ENCODE measurements at places on chromosomes 4 and X.

- no peak for DNase-seq
These were observed 67.9 kb upstream of the SHISA3 start for GRCh38 chr4:42329421-42329820.

DNA sequence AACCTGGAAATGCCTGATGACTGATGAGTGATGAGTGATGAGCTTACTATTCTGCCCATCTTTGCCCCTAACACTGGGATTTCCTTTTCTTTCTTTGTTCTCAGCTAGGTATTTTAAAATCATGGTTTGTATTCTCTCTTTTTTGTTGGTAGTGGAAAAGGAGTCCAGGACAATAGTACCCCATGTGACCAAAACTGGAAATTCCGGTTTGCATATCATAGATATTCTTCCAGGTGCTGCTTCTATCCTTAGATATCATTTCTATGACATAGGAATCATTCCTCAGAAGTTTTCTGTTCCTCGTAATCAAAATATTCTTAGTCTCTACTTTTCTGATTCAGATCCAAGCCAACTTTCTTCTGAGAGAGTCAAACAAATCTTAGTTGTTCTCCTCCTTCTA is 320.5 kb upstream of the TET2 start:
- DNase-seq, result no peak

DNA sequence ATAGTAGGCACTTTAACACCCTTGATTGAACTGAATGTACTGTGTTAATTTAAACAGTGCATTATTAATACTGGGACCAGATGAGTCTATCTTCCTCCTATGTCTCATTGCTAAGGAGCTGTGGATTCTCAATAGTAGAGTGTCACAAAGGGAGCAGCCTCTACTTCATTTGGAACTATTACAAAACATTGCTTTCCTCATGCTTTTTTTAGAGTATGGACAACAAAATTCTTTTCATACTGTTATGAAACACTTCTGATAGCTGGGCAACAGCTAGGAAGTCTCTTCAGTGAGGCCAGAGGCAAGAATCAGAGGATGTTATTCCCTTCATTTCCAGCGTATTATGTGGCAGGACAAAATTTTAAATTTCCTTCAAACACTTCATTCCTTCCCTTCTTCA is 160.8 kb downstream of the FBXO8 start:
- DNase-seq, result no peak

GRCh38 chrX:49978176-49978575 is 55.8 kb downstream of the CLCN5 start:
- no peak for DNase-seq

GRCh38 chr4:69823481-69824186 is 36.3 kb downstream of the SULT1E1 start:
- no peak for DNase-seq

GRCh38 chrX:47228550-47229270 is 4.1 kb upstream of the USP11 start:
- no peak for DNase-seq

GRCh38 chr4:69147334-69147733 is 51.1 kb downstream of the UGT2B7 start:
- DNase-seq, result no peak

GRCh38 chr4:188295899-188296298 is 156.7 kb downstream of the TRIML1 start:
- no peak for DNase-seq

- DNase-seq, result peak; percentile 51
These were observed 93.9 kb downstream of the NXF2B start for GRCh38 chrX:102345916-102346315.

GRCh38 chr4:2061186-2062131 is 2.3 kb downstream of the NAT8L start:
- DNase-seq, result no peak

- no peak for DNase-seq
These were observed 34.5 kb upstream of the SCRG1 start for GRCh38 chr4:173433447-173433846.

DNA sequence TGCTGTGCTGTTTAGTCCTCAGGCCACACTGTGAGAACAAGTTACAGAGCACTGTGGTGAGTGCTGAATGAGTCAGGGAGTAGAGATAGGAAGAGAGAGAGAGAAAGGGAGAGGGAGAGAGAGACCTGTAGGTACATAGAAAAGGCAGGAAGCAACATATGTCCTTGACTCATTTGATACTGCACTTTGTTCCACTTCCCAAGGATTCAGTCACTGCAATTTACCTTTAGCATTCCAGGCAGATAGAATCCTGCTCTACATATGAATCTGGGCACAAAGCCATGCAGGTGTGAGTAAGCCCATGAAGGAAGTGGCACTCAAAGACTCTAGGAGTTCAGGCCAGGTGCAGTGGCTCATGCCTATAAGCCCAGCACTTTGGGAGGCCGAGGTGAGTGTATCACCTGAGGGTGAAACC is 1.0 kb upstream of the DAPP1 start:
- DNase-seq, result no peak

DNA sequence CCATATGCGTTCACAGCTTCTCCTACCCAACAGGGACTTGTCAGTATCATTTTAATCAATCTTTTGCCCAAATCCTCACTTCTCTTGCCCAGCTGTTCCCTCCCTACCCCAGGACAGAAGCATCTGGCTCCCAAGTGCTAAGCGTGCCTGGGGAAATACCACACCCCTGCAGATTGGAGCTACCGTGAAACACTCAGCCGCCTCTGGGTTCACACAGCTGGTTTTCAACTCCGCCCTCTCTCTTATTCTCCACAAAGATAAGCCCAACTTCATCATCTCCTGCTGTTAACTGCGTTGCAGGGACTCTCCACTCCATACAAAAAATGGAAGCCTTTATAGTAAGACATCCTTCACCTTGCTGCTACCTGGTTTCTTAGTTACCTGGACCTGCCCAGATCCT is 147.3 kb upstream of the FTHL17 start:
- no peak for DNase-seq

DNA sequence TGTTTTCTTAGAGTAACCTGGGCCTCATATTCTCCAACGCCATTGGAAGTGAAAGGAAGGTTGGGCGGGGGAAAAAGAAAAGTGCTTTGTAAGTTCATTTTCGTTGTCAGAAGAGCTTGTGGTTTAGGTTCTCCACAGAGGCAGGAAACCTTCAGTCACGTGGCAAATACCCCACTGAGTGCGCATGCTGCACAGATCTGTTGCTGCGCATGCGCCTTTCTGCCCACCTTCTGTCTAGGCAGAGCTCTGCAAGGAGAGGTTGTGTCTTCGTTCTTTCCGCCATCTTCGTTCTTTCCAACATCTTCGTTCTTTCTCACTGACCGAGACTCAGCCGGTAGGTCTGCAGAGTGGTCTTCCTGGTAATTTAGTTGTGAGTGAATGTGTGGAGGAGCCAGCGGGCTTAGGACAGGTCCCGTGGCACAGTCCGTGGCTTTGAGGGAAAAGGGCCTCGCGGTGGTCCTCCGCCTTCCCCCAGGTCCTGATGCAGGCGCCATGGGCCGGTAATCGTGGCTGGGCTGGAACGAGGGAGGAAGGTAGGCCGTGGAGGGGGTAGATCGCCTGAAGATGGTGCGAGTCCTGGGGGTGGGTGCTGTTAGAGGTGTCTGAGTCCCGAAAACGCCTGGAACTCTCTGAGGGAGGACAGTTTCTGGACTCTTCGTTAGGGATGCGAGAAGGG is at the start of gene PAGE5:
Gene PAGE5, plus strand, starts transcription at position 228 of the 676 bp plus-strand sequence. CDS start 1,037 bp downstream, outside the sequence.
- DNase-seq, result no peak

GRCh38 chrX:115345615-115346014 is 56.1 kb downstream of the LUZP4 start:
- no peak for DNase-seq

GRCh38 chr4:107129076-107129475 is 93.0 kb upstream of the DKK2 start:
- no peak for DNase-seq

- no peak for DNase-seq
These were observed 193.9 kb upstream of the RPL34 start for GRCh38 chr4:108426493-108426892.

- peak; percentile 50 for DNase-seq
These were observed at the start of gene PRRG1 for GRCh38 chrX:37349221-37350033. Gene PRRG1 (plus strand): TSS chrX:37349364. CDS start chrX:37406250, 56,886 bp downstream.

GRCh38 chrX:136220540-136220939 is 30.7 kb downstream of the MAP7D3 start:
- no peak for DNase-seq

DNA sequence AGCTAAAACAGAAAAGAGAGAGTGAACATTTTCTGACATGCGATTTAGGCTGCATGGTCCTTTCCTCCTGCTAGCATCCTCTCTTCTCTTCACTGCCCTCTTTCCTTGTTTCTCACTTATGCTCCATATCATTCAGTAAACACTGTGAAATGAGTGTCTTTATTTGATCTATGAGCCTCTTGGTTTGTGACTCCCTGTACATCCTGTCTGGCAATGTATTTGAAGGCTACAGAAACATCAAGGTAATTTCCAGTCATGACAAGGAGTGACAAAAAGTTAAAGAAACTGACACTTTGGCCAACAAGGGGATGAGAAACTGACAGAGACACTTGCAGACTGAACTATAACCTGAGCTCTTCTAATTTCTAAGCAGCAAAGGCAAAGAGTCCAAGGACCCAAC is 8.7 kb downstream of the FTHL17 start:
- DNase-seq, result no peak

- DNase-seq, result no peak
These were observed 111.8 kb downstream of the TMEM144 start for GRCh38 chr4:158322109-158322508.

DNA sequence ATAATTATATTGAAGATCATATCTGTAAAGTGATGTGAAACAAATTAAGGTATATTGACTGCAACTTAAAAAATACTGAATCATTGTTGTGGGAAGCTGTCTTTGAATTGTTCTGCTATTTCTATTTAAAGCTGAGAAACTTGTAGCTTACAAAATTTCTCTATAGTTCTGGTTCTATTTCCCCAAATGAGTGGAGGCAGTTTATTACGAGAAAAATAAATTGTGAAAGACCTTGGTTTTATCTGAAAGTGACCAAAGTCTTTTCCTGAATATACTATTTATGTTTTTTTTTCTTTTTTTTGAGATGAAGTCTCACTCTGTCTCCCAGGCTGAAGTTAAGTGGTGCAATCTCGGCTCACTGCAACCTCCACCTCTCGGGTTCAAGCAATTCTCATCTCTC is 165.4 kb downstream of the SH3BGRL start:
- no peak for DNase-seq

- DNase-seq, result no peak
These were observed 12.8 kb upstream of the CDKN2AIP start for GRCh38 chr4:183431614-183432013.

DNA sequence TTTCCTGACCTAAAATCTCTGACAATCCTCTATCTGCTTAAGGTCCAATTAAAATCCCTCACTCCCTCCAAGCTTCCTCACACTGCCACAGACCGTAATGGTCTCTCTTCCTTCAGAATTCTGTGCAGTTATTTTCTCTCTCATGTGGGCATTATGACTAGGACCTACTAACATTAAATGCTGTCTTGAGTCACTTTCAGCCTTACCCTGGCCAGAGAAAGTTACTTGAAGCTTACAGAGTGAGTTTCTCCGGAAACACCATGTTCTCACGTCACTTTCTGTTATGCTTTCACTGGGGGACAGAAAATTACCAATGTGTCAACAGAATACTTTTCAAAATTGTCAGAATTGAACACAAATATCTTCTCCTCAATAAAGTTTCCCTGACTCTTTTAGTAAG is 271.8 kb downstream of the INPP4B start:
- DNase-seq, result no peak

GRCh38 chrX:133987188-133987587 is 1.8 kb upstream of the GPC3 start:
- DNase-seq, result no peak

- no peak for DNase-seq
These were observed 134.5 kb downstream of the MGST2 start for GRCh38 chr4:139800082-139800481.

DNA sequence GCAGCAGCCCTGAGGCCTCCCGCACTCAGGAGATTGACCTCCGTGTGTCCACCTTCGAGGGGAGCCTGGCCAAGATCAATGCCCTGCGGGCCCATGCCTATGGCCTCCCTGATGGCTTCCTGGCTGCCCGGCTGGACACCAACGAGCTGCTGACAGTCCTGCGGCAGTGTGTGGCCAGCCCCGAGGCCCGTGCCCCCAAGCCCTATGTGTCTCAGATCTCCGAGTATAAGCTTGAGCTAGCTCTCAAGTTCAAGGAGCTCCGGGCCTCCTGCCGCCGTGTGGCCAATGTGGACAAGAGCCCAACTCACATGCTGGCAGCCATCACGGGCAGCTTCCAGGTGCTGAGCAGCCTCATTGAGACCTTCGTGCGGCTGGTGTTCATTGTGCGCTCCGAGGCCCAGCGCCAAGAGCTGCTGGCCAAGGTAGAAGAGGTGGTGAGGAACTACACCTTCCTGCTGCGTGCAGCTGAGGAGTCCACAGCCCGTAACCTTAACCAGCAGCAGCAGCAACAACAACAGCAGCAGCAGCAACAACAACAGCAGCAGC is 25.5 kb upstream of the PRPS1 start:
- no peak for DNase-seq

GRCh38 chr4:102547973-102548372 is 46.8 kb downstream of the NFKB1 start:
- no peak for DNase-seq

- peak; percentile 16 for DNase-seq
These were observed 62.2 kb upstream of the PRPS1 start for GRCh38 chrX:107565931-107566603.

GRCh38 chr4:6854098-6854744 is 55.4 kb upstream of the TBC1D14 start:
- no peak for DNase-seq

DNA sequence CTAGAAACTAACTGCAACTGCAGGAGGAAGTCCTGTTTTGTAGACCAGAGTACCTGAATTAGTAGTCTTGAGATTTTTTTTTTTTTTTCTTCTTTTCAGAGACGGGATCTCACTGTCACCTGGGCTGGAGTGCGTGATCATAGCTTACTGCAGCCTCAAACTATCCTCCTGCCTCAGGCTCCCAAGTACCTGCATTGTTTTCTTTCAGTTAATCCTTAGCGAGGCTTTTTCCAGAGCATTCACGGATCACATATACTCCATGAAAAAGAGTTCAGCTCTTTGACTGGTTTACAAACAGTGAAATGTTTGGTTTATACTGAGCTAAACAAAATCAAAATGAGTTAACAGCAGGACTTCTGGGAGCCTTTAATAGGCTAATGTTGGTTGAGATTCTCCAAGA is 45.8 kb downstream of the KLHL15 start:
- DNase-seq, result no peak

GRCh38 chrX:39779952-39780783 is 317.6 kb downstream of the BCOR start:
- no peak for DNase-seq

GRCh38 chrX:30821116-30821515 is 67.9 kb downstream of the TAB3 start:
- no peak for DNase-seq

- DNase-seq, result no peak
These were observed 26.1 kb upstream of the PRDM8 start for GRCh38 chr4:80171251-80171650.

- DNase-seq, result no peak
These were observed 435.7 kb upstream of the FMR1 start for GRCh38 chrX:147476008-147476407.

- DNase-seq, result no peak
These were observed 77.7 kb upstream of the FAM47C start for GRCh38 chrX:36930491-36930890.

- DNase-seq, result no peak
These were observed 297.8 kb downstream of the RAPGEF2 start for GRCh38 chr4:159400558-159401225.

GRCh38 chr4:25235401-25235800 is 1.6 kb downstream of the PI4K2B start:
- no peak for DNase-seq

All from progenitor cell of endocrine pancreas (in vitro differentiated cells).